ENCODE measurements at places on chromosomes 3 and 15. TPM values are rescaled to one million over a fixed set of nuclear protein-coding genes. Genes with fewer than 3 reads are reported as not detected.

GRCh38 chr3:100006570-100007271 lies 107.6 kb downstream of the FILIP1L start:
- DNase-seq: no peak

DNA sequence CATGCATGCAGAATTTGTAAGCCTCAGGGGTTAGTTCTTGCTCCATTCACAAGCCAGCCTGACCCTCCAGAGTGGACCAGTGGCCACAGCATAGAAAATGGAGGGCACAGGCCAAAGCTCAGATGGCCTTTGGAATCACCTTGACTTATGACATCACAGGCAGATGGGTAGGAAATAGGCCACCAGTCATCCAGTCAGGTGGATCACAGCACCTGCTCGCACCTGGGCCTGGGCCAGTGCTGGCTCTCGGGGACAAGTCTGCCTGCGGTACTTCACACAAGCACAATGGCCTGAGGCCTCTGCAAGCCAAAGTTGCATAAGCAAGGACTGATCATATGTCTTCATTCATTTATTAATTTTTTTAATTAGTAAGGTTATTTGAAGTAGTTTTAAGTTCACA lies 39.3 kb downstream of the PPCDC start:
- no peak for DNase-seq

- DNase-seq: no peak
These were observed 41.8 kb downstream of the ITGA11 start for GRCh38 chr15:68389936-68390817.

DNA sequence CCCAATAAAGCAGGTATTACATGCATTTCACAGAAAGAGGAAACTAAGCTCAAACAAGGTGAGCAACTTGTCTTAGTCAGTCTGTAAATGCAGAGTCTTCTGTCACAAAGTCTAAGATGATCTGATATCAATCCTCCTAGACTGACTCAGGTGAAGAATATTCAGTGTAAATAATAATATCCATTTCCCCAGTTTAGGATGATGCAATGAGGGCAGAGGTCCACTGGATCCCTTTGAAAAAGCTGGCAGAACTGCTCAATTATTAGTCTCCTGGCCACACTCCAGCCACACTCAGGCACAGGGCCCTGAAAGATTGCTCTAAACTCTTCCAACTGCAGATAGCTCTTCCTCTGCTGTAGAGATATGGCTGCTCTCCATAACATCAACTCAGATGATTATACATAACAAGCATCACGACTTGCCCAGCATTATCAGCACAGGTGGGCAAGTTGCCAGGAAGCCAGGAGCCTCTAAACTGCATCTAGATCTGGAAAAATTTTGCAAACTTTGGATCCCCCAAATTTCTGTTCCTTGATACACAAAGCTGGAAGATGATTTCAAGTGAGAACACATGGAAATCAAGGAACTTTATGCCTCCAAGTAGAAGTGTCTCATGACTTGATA lies 129.8 kb upstream of the CPNE4 start:
- no peak for DNase-seq

GRCh38 chr3:28250999-28251398 lies 9.6 kb downstream of the CMC1 start:
- no peak for DNase-seq

GP5 gene
- total RNA-seq: not detected

DNASE1L3 gene
- not detected for total RNA-seq

- no peak for DNase-seq
These were observed 144.2 kb downstream of the RYR3 start for GRCh38 chr15:33454996-33455395.

- no peak for DNase-seq
These were observed 69.1 kb downstream of the HERC2 start for GRCh38 chr15:28252831-28253230.

DNA sequence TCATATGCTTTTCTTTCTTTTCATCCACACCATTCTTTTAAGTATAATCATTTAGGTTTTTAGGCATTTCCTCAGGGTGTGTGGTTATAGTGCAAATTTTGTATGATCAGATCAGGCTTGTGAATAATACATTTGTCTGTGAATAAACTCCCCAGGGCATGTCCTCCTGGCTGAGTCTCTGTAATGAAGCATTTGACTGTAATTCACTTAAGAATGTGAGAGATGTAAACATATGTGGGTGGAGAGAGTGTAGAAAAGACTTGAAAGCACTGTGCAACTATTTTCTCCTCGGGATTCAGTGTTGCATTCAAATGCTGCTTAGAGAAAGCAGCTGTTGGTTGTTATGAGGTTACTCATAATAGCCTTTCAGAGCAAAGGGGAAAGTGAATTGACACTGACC lies 996.5 kb downstream of the TUSC7 start:
- no peak for DNase-seq

- DNase-seq: peak; percentile 65
These were observed 35.4 kb downstream of the ACP3 start for GRCh38 chr3:132352556-132353143.

GRCh38 chr15:64897345-64897985 lies 14.2 kb upstream of the ANKDD1A start:
- DNase-seq: peak; percentile 44

- DNase-seq: no peak
These were observed 22.4 kb downstream of the FNDC3B start for GRCh38 chr3:172061724-172062184.

- DNase-seq: no peak
These were observed 731.1 kb downstream of the EDEM1 start for GRCh38 chr3:5918626-5919025.

CCDC71 gene
- total RNA-seq: 18.4 TPM

CXCR6 gene
- not detected for total RNA-seq

- DNase-seq: no peak
These were observed 73.1 kb upstream of the TNFSF10 start for GRCh38 chr3:172596394-172596706.

DNA sequence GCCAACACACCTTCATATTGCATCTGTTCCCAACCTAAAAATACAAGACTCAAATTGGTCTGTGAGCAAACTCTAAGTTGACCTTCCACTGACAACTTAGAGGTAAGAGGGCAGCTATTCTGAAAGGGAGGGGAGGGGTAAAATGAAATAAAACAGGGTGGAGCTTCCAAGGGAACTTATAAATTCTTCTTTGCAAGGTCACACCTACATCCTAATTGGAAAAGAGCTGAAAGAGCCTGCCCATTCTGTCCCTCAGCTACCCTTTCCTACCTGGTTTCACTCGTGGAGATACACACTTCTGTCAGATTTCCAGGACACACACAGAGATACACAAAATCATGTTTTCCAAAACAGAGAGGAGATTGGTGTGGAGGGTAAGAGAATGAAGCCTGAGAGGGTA lies 1.0 kb downstream of the ILDR1 start:
- DNase-seq: no peak

DNA sequence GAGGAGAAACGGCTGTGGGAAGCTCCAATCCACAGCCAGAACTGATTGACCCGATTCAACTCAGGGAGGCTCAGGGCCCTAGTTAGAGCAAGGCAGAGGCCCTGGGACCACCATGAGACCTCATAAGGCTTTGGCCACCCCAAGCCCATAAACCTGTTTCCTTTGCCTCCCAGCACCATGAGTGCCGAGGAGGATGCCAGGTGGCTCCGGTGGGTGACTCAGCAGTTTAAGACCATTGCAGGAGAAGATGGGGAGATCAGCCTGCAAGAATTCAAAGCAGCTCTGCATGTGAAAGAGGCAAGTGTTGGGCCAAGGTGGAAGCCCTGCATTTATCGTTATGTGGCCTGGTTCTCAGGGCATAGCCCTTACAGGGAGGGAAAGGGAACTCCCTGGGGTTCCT lies 11.9 kb downstream of the NOX5 start:
- DNase-seq: no peak

- DNase-seq: no peak
These were observed 8.2 kb downstream of the LRIG1 start for GRCh38 chr3:66492672-66493071.

GPR87 gene
- total RNA-seq: not detected

DNA sequence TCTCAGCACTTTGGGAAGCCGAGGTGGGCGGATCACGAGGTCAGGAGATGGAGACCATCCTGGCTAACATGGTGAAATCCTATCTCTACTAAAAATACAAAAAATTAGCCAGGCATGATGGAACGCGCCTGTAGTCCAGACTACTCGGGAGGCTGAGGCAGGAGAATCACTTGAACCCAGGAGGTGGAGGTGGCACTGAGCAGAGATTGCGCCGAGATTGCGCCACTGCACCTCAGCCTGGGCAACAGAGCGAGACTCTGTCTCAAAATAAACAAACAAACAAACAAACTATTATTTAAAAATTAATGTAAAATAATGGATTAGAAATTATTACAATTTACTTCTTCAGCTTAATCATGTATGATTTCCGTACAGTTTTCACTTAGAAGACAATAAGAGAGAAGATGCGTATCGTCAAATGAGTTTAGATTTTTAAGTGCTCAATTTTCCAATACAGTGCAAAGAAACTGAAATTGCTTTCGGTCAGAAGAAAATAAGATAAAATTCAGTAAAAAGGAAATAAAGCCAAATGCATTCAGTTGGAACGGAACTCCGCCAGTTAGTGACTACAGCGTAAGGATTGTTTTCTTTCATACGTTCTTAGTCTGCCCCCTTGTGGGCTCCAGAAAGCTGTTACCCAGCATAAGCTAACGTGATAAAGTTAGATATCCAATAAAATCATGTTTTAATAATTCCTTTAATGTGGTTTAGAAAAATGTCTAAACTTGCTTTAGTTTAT lies 24.8 kb downstream of the AADAC start:
- DNase-seq: peak; percentile 43

- peak; percentile 45 for DNase-seq
These were observed 2.8 kb downstream of the EFHB start for GRCh38 chr3:19931180-19931692.

- no peak for DNase-seq
These were observed 5.6 kb downstream of the TSEN2 start for GRCh38 chr3:12489832-12490231.

C3orf33 gene
- total RNA-seq: 5.3 TPM

GRCh38 chr15:66515901-66516322 lies 10.8 kb downstream of the ZWILCH start:
- no peak for DNase-seq

GRCh38 chr15:66692808-66693596 lies 9.0 kb upstream of the SMAD6 start:
- DNase-seq: no peak

ARGFX gene
- total RNA-seq: not detected

GRCh38 chr15:88538972-88539371 lies 7.5 kb downstream of the DET1 start:
- no peak for DNase-seq

CTXND1 gene
- not detected for total RNA-seq

DNA sequence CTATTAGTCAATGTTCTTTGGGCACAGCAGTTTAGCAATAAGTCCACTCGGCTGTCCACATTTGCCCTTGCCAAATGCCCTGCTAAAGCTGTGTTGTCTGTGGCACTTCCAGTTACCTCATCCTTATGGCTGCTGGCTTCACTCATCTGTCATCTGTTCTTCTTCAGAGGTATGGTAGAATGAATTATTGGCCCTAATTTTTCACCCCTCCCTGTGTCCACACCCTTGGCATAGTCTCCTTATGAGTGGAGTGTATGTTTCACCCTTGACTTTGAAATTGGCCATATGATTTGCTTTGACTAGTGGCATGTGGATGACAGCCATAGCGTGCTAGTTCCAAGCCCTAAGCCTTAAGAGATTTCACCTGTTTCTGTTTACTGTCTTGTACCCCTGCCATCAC lies 72.1 kb upstream of the EPHB1 start:
- DNase-seq: no peak

DNA sequence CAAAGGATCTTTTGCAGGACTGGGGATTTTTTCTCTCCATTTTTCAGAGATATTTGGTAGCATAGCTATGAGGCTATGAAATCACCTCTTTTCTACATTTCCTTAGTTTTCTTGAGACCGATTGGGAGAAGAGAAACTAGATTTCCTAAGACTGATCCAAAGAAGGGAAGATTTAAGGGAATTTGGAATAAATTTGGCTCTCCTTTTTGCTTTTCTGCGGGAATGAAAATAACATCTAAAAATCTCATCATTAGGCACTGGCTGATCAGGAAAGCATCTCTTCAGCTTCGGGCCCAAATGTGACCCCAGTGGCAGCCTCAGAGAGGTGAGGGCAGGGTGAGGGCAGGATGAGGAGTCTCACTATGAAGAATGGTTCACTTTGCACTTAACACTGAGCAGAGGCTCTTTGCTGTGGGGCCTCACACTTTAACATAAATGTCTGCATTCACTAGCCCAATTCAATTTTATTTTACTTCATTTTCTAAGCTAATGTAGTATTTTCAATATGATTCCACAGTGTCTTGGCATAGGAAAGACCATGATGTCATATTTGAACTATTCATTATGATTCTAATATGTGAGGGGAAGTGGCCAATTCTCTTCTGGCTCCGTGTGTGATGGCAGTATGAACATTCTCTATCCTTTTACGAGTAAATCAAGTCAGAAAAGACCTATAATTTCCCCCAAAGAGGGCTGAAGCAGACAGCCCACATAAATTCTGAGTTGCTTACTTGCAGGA lies 193.2 kb downstream of the MEX3B start:
- no peak for DNase-seq

PGBD4 gene
- 2.2 TPM for total RNA-seq

DNA sequence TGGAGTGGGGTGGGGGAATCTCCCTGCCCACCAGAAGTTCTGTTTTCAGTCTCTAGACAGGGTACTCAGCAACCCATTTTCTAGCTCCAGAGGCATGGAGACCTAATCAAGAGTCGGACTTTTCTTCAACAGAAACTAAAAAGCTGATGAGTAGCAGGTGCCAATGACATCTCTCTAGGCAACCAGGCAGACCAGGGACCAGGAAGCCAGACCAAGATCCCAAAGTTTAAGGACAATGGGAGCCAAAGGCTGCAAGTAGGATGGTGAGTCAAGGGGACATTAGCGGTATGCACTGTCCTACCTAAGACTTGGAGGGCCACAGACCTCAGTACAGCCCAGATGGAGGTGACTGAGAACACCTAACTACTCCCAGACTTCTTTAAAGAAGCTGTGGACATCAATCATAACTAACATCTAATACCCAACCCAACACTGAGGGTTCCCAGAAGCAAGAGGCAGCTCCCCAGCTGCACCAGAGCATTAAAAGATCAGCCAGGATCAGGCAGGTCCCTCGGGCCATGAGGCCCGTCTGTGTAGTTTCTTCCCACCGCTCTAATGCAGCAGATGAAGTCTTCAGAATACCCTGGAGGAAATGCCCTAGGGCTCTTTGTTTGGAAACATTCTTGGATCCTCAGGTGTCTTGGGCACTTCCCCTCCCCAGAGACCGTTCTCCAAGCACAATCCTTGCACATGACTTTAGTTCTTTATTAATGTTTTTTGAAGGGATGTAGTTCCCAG lies 979 bp downstream of the CCDC71 start:
- peak; percentile 18 for DNase-seq

DNA sequence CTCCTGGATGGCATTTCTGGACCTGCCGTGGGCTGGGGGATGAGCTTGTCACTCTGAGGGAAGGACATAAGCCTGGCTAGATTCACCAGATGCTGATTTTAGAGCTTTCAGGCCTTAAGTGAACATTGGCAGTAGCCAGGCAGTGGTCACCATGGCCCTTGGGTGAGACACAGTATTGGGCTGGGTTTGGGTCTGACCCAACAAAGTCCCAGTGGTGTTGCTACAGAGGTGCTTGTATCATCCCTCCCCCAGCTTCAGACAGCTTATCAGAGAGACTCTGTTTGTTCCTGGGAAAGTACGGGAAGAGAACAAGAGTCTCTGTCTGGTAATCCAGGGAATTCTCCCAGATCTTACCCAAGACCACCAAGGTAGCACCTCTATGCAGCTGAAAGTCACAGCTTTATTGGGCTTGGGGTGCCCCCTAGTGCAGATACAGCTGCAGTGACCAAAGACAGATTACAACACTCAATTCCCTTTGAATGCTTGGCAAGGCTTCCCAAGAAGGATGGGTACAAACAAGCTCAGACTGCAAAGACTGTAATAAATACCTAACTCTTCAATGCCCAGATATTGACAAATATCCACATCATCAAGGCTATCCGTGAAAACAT lies 9.8 kb upstream of the RUVBL1 start:
- DNase-seq: no peak

Measured in K562 (cell line).